ENCODE measurements at places on chromosomes 1 and 21. TPM values are rescaled to one million over a fixed set of nuclear protein-coding genes. Genes with fewer than 3 reads are reported as not detected.
A peak's percentile ranks its signal among the peaks of the same experiment; 100 is the strongest.

Gene DMRTA2
- total RNA-seq = not detected

DNA sequence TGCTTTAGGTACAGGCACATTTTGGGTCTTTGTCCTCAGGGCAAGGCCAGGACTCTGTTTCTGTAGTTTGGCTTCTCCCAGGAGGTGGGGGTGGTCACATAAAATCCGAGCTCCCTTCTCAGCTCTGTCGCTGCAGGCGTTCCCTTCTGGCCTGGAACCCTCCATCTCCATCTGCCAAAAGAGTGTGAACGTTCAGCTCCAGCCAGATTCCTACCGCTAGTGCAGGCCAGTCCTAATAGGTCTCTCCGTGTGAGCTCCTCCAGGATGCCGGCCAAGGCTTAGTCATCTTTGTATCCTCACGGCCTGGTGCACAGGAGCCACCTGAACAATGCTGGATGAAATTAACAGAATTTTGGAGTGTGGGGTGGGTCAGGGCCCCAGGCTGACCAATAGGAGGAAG lies 19.9 kb upstream of the KCNA10 start:
- no peak for DNase-seq

DNA sequence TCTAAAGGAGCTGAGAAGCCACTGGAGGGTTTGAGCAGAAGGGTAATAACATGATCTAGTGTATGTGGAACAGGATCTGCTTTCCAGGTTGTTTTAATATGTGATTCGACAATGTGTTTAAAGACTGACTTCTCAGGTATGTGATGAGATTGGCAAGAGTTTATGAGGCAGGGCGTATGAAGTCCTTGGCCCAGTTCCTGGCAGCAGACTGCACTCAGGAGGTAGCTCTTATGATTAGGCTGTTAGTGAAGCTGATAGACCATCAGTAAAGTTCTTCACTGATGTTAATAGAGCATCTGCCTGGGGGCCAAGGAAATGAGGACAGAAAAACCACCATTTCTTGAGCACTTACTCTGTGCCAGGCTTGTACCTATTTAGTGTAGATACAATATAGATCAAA lies 41.9 kb upstream of the SERBP1 start:
- no peak for DNase-seq

GRCh38 chr1:21335750-21336224 lies 45.5 kb upstream of the ECE1 start:
- no peak for DNase-seq

GRCh38 chr1:213070406-213070805 lies 19.4 kb downstream of the RPS6KC1 start:
- DNase-seq = peak; percentile 86

DNA sequence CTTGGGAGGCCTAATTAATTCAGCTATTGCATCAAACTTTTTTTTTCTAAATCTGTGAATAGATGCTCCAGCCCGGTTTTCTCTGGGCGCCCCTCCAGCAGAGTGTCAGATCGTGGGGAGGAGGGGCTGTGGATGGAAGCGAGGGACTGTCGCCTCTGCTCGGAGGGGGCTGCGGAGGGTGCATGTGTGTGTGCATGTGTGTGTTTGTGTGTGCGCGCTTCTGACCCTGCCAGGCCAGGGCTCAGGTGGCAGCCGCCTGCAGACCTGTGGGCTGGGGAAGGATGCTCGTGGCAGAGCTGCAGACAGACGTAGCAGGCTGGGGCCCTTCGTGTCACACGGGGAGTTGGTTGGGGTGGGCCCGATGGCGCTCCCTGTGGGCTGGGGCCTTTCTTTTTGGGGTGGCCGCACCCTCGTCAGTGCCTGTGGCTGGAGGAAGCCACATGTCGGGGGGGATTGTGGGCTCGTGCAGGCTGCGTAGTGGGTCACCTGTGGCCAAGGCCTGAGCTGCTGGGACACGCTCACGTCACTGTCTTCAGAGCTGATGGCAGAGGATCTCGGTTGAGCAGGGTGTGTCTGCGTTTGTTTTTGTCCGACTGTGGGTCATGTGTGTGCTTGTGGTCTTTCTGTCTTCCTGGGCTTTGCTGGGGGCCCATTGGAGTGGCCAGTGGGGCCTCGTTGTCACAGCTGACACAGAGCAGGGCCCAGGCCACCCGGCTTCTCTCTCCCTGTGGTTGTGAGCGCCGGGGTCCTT lies 2.8 kb downstream of the SKI start:
- DNase-seq = no peak

DNA sequence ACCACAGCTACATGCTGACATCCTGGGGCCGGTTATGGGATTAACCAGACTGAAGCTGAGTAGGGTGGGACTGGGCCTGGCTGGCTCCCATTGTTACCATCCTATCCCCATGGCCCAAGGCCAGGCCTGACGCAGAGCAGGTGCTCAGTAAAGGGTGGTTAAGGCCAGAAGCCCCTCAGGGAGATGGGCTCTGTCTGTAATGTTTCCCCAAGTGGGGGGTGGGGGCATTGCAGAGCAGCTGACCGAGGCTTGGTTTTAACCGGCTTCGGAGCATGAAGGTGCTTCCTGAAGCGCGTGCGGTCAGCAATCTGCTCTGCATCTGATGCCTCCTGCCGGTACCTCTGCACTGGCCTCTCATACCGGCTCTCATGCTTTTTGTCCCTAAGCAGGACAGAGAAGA lies 83.4 kb upstream of the ACTL8 start:
- DNase-seq = no peak
